ENCODE measurements at places on chromosomes 4 and X. TPM values are rescaled to one million over a fixed set of nuclear protein-coding genes. Genes with fewer than 3 reads are reported as not detected.

- DNase-seq = peak; percentile 45
Observed at GRCh38 chrX:102345916-102346315, 93.9 kb downstream of the NXF2B start.

The CORIN gene
- total RNA-seq = 6.2 TPM

The ZNF718 gene
- 19.0 TPM for total RNA-seq

The PF4V1 gene
- not detected for total RNA-seq

The USP26 gene
- total RNA-seq = not detected

Measured in uterus (tissue), 4 donors.